ENCODE measurements at places on chromosomes 7 and 10.

GRCh38 chr7:41010418-41010817, 692.5 kb downstream of the INHBA start:
- DNase-seq, result no peak

DNA sequence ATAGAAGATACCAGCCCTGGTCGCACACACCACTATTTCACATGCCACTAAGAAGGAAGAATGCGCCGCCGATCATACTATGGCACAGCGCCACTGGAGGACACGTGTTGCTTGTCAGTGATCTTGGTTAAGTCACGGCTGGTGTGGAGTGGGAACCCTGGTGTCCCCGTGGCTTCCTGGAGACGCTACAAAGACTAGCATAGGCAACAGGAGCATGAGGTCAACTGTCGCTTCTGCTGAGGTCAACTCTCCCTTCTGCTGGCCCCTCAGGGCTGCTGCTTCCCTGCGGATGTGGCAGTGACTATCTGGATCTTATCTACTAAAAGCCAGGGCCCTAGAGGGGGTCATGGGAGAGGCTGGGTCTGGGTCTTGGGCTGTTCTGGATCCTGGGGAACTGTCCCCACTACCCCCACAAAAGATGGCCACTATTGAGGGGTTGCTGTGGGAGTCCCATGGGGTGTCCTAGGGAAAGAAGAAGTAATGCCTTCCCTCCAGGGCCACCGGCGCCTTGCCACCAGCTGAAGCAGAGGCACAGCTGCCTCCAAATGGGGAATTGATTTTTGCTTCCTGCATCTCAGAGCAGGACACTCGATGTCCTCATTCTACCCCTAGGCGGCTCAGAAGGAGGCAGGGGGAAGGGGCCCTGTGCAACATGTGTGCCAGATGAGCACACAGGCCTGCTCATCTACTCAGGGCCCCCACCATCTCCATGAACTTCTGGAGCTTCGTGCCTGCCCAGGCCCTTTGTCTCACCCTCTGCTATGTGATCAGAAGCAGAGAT, 76.6 kb upstream of the PPIF start:
- no peak for DNase-seq

- DNase-seq, result no peak
Measured at GRCh38 chr7:45171946-45172345, 14.4 kb downstream of the RAMP3 start.

- no peak for DNase-seq
Measured at GRCh38 chr10:112098682-112099081, 84.9 kb downstream of the GPAM start.

DNA sequence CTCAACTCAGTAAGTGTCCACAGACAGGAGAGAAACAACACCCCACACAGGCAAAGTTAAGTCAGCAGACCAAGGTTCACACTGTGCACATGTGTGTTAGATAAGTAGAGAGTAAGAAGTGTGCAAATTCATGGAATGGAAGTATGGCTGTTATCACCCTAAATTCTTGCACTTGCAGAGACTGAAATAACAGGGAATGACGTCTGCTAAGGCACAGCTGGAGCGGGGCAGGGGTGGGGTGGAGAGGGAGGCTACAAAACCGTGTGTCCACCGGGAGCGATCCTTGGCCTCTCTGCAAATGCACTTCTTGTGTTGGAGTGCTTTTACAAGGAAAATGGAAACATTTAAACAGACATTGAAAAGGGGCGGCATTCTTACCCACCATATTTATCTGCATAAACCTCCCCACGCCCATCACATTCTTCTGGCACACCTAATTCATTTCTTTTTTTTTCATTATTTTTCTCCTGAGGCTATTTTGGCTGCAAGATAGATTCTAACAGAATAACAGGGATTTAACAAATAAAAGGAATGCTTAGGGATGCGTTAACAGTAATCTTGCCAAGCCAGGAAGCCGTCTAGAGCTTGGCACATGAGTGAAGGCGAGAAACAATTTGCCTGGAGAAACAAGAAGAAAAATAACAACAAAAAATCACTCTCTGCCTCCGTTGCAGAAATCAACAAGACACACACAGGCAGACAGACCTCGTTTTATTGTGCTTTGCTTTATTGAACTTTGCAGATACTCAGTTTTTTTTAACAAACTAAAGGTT, 30.1 kb downstream of the TNS3 start:
- DNase-seq, result no peak

DNA sequence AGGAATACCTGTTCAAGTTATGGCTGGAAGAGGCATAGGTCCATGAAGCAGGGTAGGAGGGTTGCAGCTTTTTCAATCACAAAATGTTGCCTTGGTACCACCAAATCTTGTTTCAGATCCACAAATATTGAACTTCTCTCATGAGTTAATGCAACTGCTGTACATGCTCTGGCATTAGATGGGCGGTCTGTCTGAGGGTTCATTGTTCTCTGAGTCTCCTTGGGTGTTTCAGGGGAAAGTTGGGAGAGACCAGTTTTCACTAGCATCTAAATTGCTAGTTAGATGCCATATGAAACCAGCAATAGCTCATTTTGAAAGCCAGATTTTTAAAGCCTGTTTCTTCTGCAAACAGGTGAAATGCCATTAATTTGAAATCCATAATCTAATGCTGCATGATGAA, 27.8 kb upstream of the ELMO1 start:
- DNase-seq, result no peak

- no peak for DNase-seq
Measured at GRCh38 chr7:23810099-23810498, 100.1 kb downstream of the STK31 start.

- DNase-seq, result no peak
Measured at GRCh38 chr7:116861717-116862116, 670 bp upstream of the CAPZA2 start.

DNA sequence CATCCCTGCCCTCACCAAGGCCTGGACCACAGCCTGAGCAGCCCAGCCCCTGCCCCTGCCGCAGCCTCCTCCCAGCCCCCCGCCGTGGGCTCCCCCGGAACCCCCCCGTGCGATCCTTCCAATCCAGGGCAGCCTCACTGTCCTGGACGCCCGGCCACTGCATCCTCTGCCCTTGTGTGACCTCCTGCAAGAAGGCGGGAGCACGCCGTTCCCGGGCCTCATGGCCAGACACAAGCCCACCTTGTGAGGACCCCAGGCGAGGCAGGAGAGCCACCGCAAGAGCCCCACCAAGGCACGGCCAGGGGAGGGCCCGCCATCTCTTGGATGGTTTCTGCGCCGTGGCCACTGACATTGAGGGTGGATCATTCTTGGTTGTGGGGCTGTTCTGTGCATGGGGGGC, 7.8 kb upstream of the LFNG start:
- DNase-seq, result no peak

DNA sequence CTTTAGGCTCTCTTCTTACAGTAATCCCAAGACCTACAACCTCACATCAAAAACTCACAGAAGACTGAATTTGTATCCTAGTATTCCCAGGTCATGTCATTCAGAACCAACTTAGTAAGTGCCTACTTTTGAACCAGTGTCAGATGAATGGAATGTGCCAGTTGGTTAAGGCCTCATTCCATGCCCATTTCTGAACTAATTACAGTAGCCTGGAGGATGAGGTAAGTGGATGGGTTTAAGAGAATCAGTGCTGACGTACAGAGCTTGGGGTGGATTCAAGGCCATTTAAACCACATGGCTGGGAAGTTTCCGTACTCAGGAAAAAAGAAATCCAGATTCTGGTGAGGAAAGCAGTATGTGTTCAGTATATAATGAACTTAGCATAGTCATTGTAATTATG, 21.9 kb upstream of the FOXP2 start:
- DNase-seq, result no peak

GRCh38 chr7:26587536-26587935, 276.9 kb downstream of the SKAP2 start:
- no peak for DNase-seq

GRCh38 chr10:132544744-132545658, 7.4 kb downstream of the INPP5A start:
- DNase-seq, result no peak

- DNase-seq, result no peak
Measured at GRCh38 chr10:117242463-117242832, 1.5 kb downstream of the SLC18A2 start.

DNA sequence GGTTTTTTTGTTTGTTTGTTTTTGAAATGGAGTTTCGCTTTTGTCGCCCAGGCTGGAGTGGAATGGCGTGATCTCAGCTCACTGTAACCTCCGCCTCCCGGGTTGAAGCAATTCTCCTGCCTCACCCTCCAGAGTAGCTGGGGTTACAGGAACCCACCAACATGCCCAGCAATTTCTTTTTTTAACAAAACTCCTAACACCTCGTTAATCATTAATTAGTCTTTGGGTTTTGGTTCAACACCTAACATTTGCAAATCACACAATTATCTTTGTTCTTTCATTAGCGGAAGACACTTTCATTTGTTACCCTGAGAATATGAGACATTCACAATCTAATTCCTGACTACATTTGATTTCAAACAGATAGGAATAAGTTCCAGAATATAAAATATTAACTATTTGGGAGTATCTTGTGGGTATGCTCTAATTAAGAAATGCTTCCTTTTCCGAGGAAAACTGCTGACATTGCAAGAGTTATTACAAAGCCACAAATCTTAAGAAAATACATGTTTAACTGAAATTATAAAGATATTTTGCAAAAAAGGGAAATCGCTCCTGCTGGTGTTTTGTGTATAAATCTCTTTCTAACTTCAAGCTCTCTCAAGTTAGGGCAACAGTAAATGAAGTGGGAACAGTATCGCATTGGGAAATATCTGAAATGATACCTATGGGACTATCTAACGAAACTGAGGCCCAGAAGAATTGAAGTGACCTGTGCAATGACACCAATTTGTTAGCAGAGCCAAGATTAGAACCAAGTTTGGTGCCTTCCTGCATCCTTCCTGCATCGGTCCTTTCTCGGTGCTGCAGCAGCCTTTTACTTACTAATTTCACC, 1.2 kb upstream of the LSM8 start:
- no peak for DNase-seq

DNA sequence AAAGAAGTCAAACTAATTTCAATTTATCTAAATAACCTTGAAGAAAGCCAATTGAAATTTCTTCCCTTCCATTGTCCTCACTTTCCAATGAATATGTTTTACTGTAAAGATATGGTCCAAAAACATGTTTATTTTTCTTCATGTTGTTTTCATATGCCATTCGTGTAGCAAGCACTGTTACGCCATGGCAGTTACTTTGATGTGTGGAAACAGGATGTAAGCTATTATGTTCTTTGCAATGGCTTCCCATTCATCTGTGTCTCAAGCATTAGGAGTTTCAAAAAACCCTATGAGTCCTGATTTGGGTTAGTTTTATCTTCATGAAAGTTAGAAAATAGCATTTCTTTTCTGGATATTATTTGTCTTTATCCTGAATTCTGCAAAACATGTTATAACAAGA, 31.0 kb downstream of the GPR141 start:
- no peak for DNase-seq

DNA sequence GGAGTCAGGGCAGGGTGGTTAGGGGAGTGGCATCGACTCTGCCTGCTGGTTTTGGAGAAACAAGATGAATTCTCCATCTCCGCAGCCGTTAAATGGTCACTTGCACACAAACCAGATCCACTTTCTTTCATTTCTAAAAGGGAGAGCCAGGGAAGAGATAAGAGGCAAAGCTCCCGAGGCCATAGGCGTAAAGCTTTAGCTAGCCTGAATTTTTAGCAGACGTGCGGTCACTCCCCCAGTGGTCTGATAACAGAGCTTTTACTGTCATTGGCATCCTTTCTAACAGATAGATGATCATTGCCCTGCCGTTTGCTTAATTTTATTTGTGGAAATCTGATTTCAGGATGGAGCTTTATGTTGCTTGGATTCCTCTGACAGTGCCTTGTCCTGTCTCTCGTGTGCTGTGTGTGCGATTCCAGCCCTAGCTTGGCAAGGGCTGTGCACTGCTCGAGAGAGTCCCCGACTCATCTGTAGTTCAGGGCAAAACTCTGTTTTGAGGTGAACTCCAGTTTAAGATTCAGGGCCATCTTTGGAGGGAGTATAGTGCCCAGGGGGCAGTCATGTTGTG, 62.5 kb downstream of the GATA3 start:
- DNase-seq, result no peak

DNA sequence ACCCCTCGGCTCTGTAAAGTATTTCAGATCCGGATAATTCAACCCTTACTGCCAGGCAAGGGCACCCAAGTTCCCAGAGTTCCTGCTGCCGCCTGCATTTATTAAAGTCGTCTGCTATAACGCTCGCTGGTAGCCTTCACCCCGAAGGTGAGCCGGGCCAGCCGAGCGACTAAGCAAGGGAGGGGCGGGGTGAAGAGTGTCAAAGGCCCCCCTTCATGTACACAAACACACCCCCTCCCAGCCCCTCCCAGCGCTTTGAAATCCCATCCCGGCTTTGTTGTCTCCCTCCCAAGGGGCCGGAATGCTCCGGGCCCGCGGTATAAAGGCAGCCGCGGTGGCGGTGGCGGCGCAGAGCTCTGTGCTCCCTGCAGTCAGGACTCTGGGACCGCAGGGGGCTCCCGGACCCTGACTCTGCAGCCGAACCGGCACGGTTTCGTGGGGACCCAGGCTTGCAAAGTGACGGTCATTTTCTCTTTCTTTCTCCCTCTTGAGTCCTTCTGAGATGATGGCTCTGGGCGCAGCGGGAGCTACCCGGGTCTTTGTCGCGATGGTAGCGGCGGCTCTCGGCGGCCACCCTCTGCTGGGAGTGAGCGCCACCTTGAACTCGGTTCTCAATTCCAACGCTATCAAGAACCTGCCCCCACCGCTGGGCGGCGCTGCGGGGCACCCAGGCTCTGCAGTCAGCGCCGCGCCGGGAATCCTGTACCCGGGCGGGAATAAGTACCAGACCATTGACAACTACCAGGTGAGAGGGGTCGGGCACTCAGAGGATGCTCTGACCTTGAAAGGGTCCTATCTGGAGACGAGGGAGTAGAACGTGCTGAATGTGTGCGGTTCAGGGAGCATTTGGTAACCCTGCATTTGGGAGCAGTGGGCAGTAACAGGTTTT, at the start of gene DKK1:
DKK1 (plus strand) TSS at position 349 of the 889 bp plus-strand sequence; CDS start at position 503, 154 bp downstream.
- peak; percentile 71 for DNase-seq

- DNase-seq, result no peak
Measured at GRCh38 chr7:1839701-1840100, 169.6 kb downstream of the ELFN1 start.

GRCh38 chr10:85946713-85947326, 419.8 kb downstream of the GRID1 start:
- no peak for DNase-seq

GRCh38 chr10:117132751-117133231, 5.3 kb downstream of the VAX1 start:
- DNase-seq, result no peak

- DNase-seq, result no peak
Measured at GRCh38 chr10:81108516-81109199, 571.0 kb downstream of the SH2D4B start.

DNA sequence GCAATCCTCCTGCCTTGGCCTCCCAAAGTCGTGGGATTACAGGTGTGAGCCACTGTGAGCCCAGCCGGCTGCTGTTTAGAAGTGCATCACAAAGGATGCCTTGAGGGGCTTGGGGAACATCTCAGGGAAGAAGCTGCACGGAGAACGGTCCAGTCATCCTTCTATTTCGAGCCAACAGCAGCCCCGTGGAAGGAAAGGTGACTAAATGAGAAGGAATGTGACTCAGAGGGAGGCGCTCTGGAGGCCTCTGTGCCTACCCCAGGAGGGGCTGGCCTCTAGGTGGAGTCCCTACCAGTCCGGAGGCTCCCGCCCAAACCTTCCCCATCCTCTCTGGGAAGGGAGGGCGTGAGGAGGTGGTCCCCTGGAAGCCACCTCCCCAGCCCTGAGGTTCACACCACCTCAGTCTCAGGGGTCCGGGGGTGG, 76.2 kb downstream of the CTBP2 start:
- DNase-seq, result peak; percentile 86

All from amniotic stem cell (primary cell).